ENCODE measurements at places on chromosomes 7 and 10.

- no peak for DNase-seq
These were observed 162.8 kb downstream of the ELMO1 start for GRCh38 chr7:37285706-37286453.

- DNase-seq: peak; percentile 19
These were observed 745.1 kb upstream of the LRRTM3 start for GRCh38 chr10:66180581-66181318.

DNA sequence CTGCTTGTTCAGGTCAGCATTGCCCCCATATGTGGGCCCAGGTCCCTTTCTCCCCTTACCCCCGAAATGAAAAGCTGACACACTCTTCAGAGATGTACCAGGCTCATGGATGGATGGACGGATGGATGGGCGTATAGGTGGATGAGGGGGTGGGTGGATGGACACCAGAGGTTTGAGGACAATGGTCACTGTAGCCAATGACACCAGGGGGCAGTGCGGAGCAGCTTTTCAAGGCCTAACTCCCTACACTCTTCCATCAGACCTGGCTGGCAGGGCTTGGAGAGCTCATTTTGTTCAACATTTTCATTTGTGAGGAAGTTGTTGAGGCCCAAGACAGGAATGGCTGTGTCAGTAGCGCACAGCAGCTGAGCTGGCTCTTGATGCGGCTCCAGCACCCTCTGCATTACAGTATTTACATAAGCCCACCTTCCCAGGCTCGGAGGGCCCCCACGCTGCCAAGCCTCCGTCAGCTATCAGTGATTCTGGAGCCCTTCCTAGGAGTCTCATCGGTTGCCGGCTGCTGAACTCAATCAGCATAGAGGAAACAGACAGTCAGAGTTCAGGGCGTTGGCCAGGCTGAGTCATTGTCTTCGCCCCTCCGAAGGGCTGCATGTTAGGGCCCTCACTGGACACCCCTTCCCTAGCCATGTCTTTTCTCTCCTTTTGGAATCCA, 11.6 kb upstream of the FFAR4 start:
- peak; percentile 47 for DNase-seq

DNA sequence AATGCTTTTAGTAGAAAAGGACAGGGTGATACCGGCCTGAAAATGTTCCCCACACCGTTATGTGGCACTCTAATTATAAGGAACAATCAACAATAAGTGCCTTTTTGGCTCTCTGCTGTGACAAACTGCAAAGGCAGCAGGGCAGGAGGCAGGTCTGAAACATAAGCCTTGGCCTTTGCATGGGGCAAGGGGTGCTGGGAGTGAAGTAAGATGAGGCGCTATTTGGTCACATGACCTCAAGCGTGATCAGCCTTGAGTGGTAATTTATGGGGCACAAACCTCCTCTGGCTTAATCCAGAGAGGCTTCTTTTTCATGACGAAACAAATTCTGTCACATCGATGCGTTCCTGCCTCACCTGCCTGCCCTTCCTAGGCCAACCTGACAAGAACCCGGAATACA, 202.7 kb downstream of the TAX1BP1 start:
- DNase-seq: no peak

DNA sequence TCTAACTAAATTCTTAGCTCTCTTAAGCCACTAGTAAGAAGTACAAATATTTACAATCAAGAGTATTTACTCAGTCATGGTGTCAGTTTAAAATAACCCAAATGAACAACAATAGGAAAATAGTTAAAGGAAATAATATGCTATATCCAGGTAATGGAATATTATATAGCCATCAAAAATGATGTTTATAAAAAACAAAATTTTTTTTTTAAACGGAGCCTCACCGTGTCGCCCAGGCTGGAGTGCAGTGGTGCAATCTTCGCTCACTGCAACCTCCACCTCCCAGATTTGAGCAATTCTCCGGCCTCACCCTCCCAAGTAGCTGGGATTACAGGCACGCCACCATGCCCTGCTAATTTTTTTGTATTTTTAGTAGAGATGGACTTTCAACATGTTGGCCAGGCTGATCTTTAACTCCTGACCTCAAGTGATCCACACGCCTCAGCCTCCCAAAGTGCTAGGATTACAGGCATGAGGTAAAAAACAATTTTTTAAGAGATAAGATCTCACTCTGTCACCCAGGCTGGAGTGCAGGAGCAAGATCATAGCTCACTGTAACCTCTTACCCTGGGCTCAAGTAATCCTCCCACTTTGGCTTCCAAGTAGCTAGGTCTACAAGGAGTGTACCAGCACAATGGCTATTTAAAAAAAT, 132.5 kb downstream of the NOC3L start:
- DNase-seq: no peak

- DNase-seq: no peak
These were observed 32.8 kb upstream of the TMEM106B start for GRCh38 chr7:12178317-12178716.

GRCh38 chr10:77274046-77274795, 363.4 kb downstream of the KCNMA1 start:
- DNase-seq: no peak

- DNase-seq: no peak
These were observed 3.5 kb downstream of the DMTF1 start for GRCh38 chr7:87155788-87156187.

DNA sequence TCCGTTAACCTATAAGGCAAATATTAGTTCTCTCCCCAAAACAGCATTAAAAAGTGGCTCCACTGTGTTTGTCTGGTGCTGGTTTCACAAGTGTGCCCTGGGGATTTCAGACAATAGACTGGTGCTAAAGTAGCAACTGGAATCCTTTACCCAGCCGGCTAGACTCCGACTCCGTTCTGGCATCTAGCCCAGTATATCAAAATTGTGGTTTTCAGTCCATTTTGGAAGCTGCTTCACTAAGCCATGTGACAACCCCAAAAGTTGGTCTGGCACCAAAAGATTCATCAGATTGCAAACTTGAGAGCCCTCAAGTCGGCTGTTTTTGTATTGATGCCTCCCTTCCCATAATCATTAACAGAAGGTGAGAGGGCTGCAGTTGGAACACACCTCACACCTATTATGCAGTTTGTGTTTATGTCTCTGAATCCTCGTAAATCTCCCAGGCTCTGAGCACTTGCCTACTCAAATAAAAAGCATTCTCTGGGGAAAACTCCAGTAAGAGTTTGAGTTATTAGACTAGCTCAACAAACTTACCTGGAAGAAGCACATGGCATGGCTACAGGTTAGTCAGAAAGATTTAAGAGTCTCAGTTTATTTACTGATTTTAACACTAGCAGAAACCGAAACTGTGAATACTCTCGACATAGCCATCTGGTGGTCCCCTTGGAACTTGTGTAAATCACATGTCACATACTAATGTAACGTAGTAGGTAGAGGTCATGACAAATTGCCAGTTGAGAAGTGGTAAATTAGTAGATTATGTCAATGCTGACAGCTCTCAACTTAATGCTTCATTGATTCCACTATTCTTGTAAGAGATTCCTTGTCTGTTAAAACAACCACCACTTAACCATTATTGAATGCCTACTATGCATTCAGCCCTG, 14.8 kb upstream of the WNT16 start:
- peak; percentile 91 for DNase-seq

DNA sequence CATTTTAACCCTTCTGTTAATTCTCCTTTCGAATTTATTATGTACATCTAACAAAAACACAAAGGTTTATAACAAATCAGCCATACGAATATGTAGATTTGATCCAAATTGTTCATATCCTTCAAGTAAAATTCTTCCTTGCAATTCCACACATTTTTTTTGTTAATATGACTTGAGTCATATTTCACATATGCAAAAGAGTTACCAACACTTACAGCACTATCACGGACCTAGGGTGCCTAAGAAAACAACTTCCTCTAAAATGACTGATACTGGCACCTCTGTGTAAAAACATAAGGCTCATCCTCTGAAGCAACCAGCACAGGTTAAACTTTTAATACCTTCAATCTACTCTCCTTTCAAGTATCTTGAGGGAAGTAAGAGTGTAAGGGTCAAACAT, 451.8 kb downstream of the SEMA3D start:
- DNase-seq: no peak

- DNase-seq: no peak
These were observed 45.5 kb upstream of the CCDC3 start for GRCh38 chr10:13046851-13047528.

DNA sequence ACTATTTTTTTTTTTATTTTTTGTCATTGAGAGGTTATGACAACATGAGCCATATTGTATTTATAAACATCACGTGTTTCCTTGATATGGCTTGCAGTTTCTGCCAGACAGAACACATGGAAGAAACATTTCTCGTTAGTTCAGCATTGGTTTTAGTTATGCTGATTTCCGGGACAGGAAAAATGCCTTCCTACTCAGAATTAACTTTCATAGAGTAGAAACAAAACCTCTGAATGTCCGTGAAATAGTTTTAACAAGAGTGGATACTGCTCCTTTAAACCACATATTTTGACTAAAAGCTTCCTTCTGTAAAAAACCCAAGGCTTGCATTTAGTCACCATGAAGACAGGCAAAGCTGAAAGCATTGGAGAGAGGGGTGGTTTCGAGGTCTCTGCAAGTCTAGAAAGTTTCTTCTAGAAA, 240.4 kb downstream of the KIAA1217 start:
- DNase-seq: no peak

GRCh38 chr7:7510794-7511193, 24.9 kb downstream of the COL28A1 start:
- DNase-seq: no peak

- no peak for DNase-seq
These were observed 39.3 kb downstream of the BAZ1B start for GRCh38 chr7:73482746-73483145.

GRCh38 chr10:19046679-19047078, 1.9 kb upstream of the MALRD1 start:
- no peak for DNase-seq

DNA sequence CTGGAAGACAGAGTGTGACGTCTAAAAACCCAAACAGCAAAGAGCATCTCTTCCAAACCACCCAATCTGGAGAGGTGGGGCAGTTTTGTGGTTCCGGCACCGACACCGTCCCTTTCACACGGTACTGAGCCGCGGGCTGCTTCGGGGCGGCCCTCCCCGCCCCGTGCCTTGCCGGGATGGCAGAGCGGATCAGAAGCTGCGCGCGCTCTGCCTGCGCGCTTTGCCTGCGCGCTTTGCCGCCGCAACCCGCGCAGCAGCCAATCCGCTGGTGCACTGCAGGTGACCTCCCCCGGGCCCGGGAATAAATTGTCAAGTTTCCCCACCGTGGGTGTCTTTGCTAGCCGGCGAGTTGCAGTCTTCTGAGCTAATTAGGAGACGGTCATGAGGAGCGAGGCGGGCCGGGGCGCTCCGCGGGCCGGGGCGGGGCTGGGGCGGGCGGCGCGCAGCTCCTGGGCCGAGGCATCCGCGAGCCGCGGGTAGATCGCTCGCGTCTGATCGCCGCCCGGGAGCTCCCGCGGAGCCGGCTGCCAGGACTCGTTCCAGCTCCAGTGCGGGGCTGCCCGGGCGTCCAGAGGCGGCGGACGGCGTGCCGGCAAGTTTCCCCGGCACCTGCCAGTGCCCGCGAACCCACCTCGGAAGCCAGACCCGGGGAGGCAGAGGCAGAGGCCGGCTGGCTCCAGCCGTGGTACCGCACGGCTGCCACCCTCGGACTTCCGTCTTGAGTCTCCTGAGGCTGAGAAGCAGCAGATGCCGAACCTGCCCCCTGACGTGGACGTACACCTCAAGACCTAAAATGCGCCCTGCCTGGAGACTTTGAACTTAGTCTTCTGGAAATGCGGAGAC, 536.0 kb upstream of the GALNT17 start:
- DNase-seq: peak; percentile 70

GRCh38 chr7:68733219-68734153, 864.8 kb upstream of the AUTS2 start:
- DNase-seq: no peak

- no peak for DNase-seq
These were observed 182.4 kb downstream of the SEM1 start for GRCh38 chr7:96527133-96527827.

GRCh38 chr7:117217106-117218035, 105.5 kb downstream of the WNT2 start:
- DNase-seq: no peak

- DNase-seq: no peak
These were observed 42.1 kb downstream of the NEURL1 start for GRCh38 chr10:103535595-103535994.

- no peak for DNase-seq
These were observed 33.8 kb downstream of the SNX8 start for GRCh38 chr7:2280424-2280823.

- DNase-seq: no peak
These were observed 4.0 kb upstream of the LFNG start for GRCh38 chr7:2515424-2516193.

Measured in NCI-H1092 treated with DMSO at 0.1 percent for 48 hours (cell line).